ENCODE measurements at places on chromosomes 1 and 21. TPM values are rescaled to one million over a fixed set of nuclear protein-coding genes. Genes with fewer than 3 reads are reported as not detected.

DNA sequence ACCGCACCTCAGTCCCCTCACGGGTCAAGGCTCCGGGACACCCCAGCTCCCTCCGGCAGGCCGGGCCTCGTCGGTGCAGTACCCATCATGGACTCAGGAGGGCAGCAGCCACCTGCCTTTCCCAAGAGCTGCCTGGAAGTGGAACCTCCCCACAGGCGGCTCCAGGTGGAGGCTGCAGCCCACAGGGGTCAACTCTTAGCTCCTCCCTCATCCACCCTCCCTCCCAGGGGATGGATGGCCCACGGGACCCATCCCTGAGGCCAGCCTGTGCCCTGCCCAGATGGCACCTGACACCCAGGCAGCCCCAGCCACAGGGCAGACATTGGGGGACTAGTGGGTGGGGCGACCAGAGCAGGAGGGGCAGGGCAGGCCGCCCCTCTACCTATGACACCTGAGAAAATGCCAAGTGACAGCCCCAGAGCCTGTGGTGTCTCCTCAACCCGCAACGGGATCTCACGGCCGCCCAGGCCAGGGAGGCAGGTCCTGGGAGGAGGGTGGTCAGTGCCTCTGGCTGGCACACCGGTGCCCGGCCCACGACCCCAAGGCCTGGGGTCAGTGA is 1.2 kb upstream of the ARHGEF16 start:
- DNase-seq, result no peak

DNA sequence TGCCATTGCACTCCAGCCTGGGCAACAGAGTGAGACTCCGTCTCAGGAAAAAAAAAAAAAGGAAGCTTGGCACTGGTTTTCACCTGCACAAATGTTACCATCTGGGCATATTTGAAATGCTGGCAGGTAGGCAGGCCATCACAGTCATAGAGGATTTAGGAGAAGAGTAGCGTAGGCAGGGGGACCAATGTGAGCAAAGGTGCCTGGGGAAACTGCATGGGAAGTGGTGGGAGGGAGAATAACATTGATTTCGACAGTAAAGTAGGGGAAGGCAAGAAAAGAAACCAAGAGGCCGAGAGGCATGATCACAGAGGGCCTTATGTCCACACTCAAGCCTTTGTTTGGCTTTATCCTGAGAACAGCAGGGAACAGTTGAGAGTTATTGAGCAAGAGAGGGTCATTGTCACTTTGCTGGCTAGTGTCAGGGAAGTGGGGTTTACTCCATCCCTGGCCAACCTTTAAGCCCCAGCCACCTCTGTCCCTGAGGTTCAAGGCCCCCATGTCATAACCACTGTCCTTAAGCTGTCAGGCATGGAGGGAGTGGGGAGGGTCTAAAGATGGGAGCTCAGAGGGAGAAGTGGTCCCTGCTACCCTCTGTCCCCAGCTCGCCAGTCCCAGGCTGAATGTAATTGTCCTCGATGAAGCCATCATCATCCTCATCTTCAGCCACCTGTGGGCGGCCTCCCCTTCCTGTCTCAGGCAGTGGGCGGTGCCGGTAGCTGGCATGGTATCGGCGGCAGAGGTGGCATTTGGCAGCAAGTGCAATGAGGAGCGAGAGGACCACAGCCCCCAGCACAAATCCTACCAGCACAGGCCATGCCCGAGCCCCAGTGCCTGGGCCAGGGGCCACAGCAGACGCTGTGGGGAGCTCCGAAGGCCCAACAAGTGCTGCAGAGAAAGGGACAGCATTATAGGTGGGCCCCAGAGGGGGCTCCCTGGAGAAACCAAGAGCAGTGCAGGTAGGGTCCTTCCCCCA is 2.9 kb downstream of the C1orf210 start:
- no peak for DNase-seq

GRCh38 chr1:20790785-20791184 is 3.7 kb upstream of the HP1BP3 start:
- no peak for DNase-seq

The LRRC39 gene
- 0.08 TPM for total RNA-seq

GRCh38 chr1:52305417-52306226 is 60.4 kb downstream of the CC2D1B start:
- DNase-seq, result no peak

DNA sequence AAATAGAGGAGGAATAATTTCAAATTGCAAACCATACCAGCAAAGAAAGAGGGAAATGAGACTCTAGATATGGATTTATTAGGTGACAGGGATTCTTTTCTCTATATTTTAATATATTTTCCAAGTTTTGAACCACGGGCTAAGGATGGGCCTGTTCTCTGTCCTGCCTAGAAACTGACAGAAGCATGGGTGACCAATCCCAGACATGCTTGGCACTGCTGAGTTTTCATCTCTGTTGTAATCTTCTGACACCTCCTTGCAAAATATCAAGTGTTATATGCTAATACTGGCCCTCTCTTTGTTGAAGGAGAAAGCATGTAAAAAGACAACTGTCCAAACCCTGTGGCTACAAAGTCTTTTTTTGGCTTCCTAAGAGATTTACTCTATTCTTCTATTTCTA is 774 bp upstream of the ANGPTL7 start:
- no peak for DNase-seq

The DIO1 gene
- total RNA-seq, result not detected

GRCh38 chr1:241542199-241542907 is 10.2 kb downstream of the KMO start:
- DNase-seq, result no peak

DNA sequence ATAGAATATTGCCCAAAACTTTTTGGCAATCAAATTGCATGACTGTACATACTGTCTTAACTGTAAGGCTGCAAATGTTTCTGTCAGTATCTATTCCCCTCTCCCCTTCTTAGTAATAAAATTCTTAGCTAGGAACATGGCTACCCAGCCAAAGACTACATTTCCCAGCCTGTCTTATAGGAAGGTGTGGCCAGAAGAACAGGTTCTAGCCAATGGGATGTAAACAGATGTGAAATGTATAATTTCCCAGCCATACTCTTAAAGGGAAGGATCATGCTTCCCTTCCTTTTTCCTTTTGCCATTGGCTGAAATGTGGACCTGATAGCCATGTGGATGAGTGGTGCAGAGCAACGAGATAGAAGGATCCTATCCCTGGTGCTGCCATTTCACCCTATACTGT is 7.0 kb upstream of the HIVEP3 start:
- no peak for DNase-seq

DNA sequence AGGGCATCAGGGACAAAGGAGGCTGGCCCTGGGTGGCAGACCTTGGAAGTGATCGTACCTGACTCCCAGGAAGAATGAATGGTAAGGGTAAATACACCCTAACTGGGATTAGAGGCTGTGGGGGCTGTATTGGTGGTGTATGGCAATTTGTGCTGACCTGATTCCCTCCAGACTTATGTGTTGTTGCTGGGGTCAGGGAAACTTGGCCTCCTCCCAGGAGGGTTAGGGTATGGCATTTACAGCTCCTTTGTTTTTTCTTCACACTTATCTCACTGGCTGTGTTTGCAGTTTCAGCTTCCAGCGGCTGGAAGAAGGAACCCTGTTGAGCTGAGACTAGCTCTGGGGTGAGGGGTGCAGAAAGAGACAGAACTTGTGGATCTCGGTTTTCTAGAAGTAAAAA is 8.2 kb downstream of the VANGL1 start:
- DNase-seq, result no peak

The TCP10L gene
- 1.1 TPM for total RNA-seq

The TIAM1 gene
- 6.7 TPM for total RNA-seq

- DNase-seq, result no peak
These were observed 69.7 kb upstream of the WNT4 start for GRCh38 chr1:22212400-22213233.

- no peak for DNase-seq
These were observed 104.1 kb downstream of the KCNN3 start for GRCh38 chr1:154765970-154766369.

The PDE9A gene
- 3.9 TPM for total RNA-seq

Data from kidney epithelial cell (primary cell).